ENCODE measurements at places on chromosomes 2 and 18.

GRCh38 chr18:53567929-53568574 lies 656.4 kb downstream of the MBD2 start:
- peak; percentile 26 for DNase-seq

GRCh38 chr2:127626175-127626574 lies 19.8 kb upstream of the GPR17 start:
- DNase-seq = no peak

DNA sequence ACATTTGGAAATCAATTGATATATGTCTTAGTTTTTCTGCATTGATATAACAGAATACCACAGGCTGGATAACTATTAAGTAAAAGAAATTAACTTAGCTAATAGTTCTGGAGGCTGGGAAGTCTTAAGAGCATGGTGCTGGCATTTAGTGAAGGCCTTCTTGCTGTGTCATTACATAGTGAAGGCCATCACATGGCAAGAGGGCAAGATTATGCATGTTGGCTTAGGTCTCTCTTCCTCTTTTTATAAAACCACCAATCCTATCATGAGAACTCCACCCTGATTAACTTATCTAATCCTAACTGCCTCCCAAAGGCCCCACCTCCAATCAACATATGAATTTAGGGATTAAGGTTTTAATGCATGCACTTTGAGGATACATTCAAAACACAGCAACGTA lies 225.5 kb upstream of the VRK2 start:
- DNase-seq = no peak

DNA sequence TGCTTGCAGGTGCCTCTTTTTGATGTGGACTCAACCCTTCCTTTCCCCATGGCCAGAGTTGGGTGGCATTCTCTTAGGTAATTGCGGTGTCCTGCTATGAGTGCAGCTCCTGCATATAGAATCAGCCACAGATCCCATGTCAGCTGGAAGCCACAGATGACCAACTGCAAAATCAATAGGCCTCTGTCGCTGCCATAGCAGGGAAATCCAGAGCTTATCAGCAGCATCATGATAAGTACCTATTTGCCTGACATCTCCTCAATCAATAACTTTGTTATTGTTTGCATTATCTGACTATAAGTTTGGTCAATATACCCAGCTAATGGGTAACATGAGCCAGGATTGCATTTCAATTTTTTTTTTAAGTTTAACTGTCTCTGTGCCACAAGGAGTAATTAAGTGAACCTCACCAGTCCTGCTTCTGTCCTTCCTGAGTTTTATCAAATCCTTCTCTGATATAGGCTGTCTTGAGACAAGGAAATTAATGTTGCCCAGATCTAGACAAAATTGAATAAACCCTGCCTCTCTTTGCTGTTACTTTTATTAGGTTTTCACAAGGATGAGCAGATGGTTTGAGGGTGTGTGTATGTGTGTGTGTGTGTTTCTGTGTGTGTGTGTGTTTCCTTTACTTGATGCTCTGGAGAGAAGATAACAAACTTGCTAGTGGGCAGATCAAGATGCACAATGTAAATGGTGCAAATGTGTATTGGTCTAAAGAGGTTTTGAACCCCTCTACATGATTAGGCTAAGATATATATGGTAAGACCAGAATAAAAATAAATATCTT lies 59.6 kb upstream of the CREB1 start:
- no peak for DNase-seq

GRCh38 chr2:151102226-151102625 lies 159.4 kb downstream of the RBM43 start:
- DNase-seq = no peak

DNA sequence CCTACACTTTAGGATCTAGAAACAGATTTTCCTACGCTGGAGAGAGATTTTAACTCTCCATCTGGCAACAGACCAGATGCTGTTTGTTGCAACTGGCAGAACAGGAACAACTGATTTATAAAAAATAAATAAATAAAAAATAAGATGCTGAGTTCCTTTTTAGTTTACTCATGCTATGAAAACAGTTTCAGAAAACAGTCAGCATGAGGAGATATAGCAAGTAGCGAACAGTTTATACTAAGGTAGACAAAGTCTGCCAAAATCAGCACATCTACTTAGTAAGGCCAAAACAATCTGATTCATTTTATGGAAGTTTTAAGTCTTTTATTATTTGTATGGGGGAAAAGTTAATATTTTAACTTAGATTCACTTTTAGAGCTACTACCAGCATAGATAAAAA lies 974.0 kb upstream of the CNTNAP5 start:
- DNase-seq = no peak

- DNase-seq = no peak
Measured at GRCh38 chr2:232551250-232551638, 755 bp downstream of the EIF4E2 start.

GRCh38 chr18:46946656-46947282 lies 29.4 kb downstream of the KATNAL2 start:
- DNase-seq = peak; percentile 56

- no peak for DNase-seq
Measured at GRCh38 chr18:7696780-7697179, 129.7 kb downstream of the PTPRM start.

DNA sequence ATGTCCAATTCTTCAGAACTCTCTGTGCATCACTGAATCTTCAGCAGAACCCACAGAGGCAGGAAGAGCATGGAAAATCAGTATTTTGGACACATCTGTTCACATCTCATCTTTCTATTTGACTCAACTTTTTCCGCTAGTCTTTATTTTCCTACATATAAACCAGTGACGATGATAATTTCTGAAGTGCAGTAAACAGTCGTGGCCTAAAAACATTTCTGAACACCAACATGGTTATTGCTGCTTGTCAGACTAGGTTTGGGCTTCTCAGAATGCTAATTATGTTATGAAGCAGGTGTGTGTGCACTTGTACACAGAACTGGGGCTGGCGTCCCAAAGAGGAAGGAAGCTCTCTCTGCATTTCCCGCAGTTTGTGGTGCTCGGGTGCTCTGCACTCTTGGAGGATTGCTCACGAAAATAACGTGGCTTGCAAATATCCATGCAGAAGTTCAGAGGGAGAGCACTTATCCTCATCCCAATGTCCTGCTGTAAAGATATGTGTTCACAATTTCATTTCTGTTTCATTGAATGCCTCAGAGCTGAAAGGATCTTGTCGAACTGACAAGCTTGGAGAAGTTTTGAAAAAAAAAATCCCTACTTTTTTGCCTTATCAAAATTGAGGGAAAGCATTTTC lies 50.8 kb downstream of the EDAR start:
- DNase-seq = no peak

GRCh38 chr2:127000937-127001336 lies 102.2 kb downstream of the TEX51 start:
- no peak for DNase-seq

DNA sequence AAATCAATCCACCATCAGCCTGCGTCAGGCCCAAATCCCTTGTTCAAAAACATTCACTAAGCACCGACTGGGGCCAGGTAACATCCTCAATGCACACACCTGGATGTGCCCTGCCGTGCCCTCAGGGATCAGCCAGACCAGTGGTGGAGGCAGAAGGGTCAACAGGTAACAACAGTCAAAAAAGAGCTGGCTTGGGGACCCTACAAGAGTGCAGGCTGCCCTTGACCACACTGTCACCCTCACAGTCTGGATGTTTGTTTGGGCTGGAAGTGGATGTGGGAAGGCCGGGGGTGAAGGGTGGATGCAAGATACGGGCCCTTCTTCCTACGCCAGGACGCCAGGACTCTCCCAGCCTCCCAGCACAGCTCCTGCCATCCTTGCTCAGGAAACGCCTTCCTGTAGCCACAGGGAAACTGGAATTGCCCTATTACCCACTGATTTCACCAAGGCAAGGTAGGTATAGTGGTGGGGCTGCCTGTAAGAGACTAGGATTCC lies 2.7 kb downstream of the BIN1 start:
- no peak for DNase-seq

- DNase-seq = no peak
Measured at GRCh38 chr2:80328159-80328571, 23.6 kb upstream of the LRRTM1 start.

GRCh38 chr2:240876035-240876474 lies 7.4 kb downstream of the AGXT start:
- no peak for DNase-seq

- peak; percentile 40 for DNase-seq
Measured at GRCh38 chr2:183078163-183078463, 434 bp upstream of the DUSP19 start.

DNA sequence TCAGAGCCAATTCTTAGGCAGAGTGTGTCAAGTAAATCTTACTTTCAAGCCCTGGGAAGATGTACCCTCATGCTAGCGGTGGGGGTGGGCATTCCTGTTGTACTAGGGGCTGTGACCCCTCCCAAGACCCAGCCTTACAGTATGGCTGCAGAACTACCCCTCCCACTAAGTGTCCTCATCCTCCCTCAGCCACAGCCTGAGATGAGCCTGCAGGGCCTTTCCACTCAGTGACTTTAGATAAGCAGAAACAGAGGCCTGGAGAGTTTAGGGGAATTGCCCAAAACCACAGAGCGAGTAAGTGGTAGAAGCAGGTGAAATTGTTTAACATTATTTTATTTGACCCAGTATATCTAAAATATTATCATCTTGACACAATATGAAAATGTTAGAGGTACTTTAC lies 36.6 kb downstream of the TTC32 start:
- no peak for DNase-seq

DNA sequence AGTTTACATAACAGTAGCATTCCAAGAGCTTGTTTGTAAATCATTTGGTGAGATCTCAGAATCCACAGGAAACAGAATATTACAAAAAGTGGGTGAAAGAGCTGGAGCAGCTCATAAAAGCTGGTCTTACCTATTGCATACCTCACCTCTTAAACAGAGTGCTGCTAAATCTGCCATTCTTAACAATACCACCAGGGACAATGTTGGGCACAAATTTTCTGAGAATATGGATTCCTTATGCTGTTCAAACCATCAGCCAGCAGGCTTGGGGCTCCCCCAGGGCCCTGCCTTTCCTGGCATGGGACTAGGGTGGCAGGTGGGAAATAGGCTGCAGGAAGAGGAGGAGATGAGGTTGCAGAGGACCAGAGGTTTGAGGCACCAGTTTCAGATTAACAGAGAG lies 55.6 kb downstream of the TGFA start:
- DNase-seq = peak; percentile 43

- DNase-seq = no peak
Measured at GRCh38 chr2:55768991-55769390, 75.3 kb upstream of the PNPT1 start.

All from RPMI8226 (cell line).